ENCODE measurements at places on chromosomes 7 and 10.

DNA sequence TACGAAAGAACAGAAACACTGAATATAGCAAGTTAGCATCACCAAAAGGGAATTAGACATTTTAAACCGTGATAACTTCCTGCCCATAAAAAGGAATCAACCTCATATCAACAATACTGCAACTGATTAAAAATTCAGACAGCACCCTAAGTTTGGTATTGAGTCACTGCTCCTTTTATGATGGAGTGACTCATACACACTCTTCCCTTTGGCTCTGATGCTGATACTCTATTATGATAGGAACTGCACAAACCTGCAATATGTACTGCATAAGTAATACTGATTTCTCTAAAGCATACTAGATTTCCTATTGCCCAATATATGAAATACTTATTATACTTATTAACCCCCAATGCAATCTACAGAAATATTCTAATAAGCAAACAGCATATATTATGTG lies 118.7 kb downstream of the PARD3 start:
- no peak overlapping the region for H3K4me3 ChIP-seq
- no peak overlapping the region for H3K27ac ChIP-seq
- no peaks in the 10 kb centered on the region for H3K4me1 ChIP-seq
- no peaks in the 10 kb centered on the region for H3K36me3 ChIP-seq
- H3K27me3 ChIP-seq = no peaks in the 10 kb centered on the region

DNA sequence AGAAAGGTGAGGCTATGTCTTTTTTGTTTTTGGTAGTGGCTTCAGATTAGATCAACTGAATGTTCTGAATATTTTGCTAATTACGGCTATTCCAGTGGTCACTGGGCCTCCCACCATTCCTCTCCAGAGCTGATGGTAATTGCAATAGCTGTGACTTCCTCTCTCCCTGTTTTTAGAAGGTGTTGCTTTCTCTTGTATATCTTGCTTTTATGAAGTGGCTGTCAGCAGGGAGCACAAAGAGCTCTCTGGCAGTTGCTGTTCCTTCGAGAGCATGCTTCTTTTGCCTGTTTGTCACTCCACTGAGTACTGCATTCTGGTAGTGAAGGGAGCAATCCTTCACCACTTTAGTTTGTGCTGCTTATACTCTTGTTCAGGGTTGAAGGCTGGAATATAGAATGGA lies 133.3 kb downstream of the EXOC4 start:
- no peaks in the 10 kb centered on the region for H3K36me3 ChIP-seq
- H3K27ac ChIP-seq = no peak overlapping the region
- H3K27me3 ChIP-seq = peaks cover 68% of the 10 kb centered on the region
- H3K4me3 ChIP-seq = no peak overlapping the region
- peaks cover 10% of the 10 kb centered on the region for H3K4me1 ChIP-seq

- peak overlapping the region; percentile 15 for H3K4me3 ChIP-seq
- no peaks in the 10 kb centered on the region for H3K4me1 ChIP-seq
- no peak for DNase-seq
Observed at GRCh38 chr7:30505174-30505697, 607 bp upstream of the GGCT start.

DNA sequence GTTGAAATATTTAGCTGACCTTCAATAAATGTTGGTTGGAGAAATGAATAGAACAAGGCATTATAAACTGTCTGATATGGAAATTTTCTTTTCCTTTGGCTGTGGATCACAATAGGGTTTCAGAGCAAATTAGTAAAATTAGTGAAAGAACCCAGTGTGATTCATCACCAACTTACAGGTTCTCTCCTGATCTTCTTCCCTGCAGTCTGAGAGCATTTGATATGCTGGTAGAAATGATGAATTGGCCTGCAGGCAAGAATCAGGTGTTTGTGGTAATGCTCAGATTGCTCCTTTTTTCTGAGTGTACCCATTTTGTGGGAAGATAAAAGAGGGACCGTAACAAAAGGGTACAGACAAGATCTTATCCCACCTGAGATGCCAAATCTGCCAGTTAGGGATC lies 51.9 kb downstream of the BTAF1 start:
- H3K4me1 ChIP-seq = peaks cover 15% of the 10 kb centered on the region
- H3K36me3 ChIP-seq = peaks cover 1% of the 10 kb centered on the region

DNA sequence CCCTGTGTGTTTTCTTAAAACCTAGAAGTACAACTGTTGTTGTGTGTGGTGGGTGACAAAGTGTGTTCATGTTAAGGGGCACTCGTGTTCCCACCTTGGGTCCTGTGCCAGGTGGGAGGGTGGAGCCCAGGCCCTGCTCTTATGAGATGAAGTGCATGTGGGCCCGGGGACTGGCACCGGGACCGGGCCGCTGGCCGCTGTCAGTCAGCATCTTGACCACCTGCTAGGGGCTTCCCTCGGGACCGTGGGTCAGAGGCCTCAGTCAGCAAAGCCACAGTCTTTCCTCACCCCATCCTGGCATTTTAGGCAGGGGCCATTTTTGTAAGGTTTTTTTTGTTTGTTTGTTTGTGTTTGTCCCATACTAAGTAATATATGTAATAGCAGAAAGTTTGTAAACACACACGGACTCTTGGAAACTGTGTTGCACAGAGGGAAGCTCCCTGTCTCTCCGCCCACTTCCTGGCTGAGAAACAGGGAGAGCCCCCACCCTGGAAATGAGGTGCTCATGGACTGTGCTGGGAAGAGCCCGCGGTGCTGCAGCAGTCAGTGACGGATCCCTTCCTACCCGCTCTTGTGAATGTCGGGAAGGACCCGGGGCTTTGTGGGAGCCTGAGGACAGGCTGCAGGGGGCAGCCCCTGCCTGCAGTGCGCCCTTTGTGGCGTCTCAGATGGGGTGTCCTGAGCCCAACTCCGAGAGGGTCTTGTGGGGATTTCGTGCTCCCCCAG lies 13.4 kb downstream of the AGAP3 start:
- H3K27me3 ChIP-seq = no peaks in the 10 kb centered on the region
- H3K36me3 ChIP-seq = no peaks in the 10 kb centered on the region
- no peak for DNase-seq
- peaks cover 6% of the 10 kb centered on the region for H3K4me1 ChIP-seq

- no peaks in the 10 kb centered on the region for H3K27me3 ChIP-seq
- DNase-seq = no peak
- no peak overlapping the region for H3K4me3 ChIP-seq
- H3K36me3 ChIP-seq = no peaks in the 10 kb centered on the region
- no peak overlapping the region for H3K27ac ChIP-seq
Observed at GRCh38 chr7:79823246-79823951, 311.2 kb upstream of the GNAI1 start.

GRCh38 chr7:88615336-88615735 lies 144.2 kb upstream of the ZNF804B start:
- no peaks in the 10 kb centered on the region for H3K27me3 ChIP-seq
- no peak overlapping the region for H3K4me3 ChIP-seq
- H3K36me3 ChIP-seq = no peaks in the 10 kb centered on the region
- no peaks in the 10 kb centered on the region for H3K4me1 ChIP-seq

DNA sequence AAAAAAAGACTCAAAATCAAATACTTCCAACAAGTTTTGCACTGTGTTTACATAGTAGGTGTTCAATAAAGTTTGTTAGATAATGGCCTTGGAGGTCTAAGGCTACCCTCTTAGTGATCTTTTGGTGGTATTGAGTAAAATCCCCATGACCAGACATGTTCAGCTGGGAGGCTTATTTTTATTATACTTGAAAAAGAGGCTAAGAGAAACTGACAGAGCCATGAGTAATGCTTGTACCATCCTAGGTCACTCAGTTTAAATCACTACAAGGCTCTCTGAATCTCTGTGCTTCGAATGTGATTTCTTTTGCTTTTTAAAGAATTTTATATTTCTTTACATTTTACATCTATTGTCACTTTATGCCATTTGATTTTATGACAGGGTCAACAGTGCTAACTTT lies 90.5 kb downstream of the TWIST1 start:
- no peaks in the 10 kb centered on the region for H3K36me3 ChIP-seq
- no peak for DNase-seq
- H3K4me1 ChIP-seq = no peaks in the 10 kb centered on the region

GRCh38 chr10:124728071-124728829 lies 15.9 kb downstream of the FAM53B start:
- H3K4me3 ChIP-seq = no peak overlapping the region
- no peak overlapping the region for H3K27ac ChIP-seq
- H3K27me3 ChIP-seq = no peaks in the 10 kb centered on the region
- peaks cover 20% of the 10 kb centered on the region for H3K4me1 ChIP-seq

DNA sequence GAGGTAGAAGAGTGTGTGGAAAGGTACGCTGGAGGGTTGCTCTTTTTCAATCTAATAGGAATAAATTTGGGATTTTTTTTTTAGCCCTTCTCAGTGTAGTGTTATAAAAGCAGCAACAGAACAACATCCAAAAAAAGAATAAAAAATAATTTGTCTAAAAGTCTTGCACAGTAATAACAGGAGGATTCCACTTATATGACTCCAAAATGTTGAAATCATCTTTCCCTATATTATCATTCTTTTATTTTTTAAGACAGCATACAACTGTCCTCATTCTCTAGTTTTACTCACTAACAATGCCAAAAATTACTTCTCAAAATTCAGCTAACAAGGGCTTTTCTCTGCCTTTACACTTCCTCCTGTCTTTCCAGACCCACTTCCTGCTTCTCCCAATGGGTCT lies 27.8 kb downstream of the IL2RA start:
- no peak overlapping the region for H3K27ac ChIP-seq
- no peaks in the 10 kb centered on the region for H3K4me1 ChIP-seq
- H3K27me3 ChIP-seq = no peaks in the 10 kb centered on the region
- no peaks in the 10 kb centered on the region for H3K36me3 ChIP-seq
- DNase-seq = no peak

GRCh38 chr7:868189-868486 lies 8.2 kb upstream of the GET4 start:
- no peak for DNase-seq
- H3K36me3 ChIP-seq = peaks cover 38% of the 10 kb centered on the region
- no peak overlapping the region for H3K27ac ChIP-seq
- H3K4me1 ChIP-seq = no peaks in the 10 kb centered on the region
- no peaks in the 10 kb centered on the region for H3K27me3 ChIP-seq
- no peak overlapping the region for H3K4me3 ChIP-seq

DNA sequence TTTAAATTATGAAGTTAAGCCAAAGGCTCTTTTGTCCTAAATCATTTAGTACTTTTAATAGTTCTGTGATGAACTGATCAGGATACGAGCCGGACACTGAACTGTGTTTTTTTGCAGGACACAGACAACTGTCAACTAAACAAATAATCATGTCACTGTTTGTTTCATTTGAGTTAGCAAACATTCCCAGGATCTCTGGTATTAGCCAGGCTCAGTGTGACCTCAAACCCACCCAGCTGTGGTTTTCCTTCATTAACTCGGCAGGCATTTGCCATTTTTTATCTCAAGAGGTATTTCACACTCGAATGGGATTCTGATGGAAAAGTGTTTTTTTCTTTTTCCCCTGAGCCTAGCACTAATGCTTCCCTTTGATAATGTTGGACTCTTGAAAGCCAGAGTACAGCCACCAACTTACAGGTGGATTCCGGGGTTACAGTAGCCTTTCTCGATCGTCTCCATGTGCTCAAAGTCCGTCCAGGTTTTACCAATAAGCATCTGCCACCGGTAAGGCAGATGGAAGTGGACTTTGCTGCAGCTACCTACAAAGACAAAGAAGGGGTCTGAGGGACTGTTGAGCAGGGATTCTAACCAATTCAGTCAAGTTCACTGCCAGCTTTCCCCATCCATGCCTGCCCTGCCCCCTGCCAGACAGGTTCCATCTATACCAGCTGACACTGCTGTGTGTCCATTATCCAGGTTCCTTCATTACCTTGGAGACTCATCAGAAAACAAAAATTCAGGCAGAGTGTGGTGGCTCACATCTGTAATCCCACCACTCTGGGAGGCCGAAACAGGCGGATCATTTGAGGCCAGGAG lies 33.4 kb downstream of the ZC3HAV1 start:
- DNase-seq = no peak
- no peaks in the 10 kb centered on the region for H3K27me3 ChIP-seq
- H3K36me3 ChIP-seq = peaks cover 5% of the 10 kb centered on the region
- no peak overlapping the region for H3K27ac ChIP-seq

GRCh38 chr7:96033009-96033598 lies 260.8 kb downstream of the DYNC1I1 start:
- peaks cover 10% of the 10 kb centered on the region for H3K36me3 ChIP-seq
- H3K4me3 ChIP-seq = no peak overlapping the region
- H3K27ac ChIP-seq = no peak overlapping the region
- no peaks in the 10 kb centered on the region for H3K27me3 ChIP-seq

DNA sequence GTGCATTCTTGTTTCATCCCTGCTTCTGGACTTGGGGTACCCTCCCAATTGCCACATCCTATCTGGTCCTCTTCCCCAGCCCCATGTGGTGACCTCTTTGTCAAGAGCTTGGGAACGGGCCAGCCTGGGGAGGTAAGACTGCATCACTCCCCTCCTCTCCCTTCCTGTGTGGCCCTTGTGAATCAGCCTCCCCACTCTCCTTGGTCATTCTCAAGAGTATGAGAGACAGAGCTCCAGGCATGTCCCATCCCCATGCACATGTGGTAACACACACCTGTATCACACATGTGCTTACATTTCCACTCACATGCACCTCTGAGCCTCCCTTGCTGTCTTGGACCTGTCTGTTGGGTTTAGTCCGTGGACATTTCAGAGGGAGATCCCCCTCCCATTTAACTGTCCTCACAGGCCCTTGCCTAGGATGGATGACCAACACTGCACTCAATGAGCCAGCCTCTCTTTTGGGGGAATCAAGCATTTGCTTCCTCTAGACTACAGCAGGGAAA lies 2.6 kb downstream of the MRPL43 start:
- no peaks in the 10 kb centered on the region for H3K27me3 ChIP-seq
- DNase-seq = peak; percentile 14
- H3K4me3 ChIP-seq = no peak overlapping the region

GRCh38 chr10:3741688-3742461 lies 43.1 kb downstream of the KLF6 start:
- no peaks in the 10 kb centered on the region for H3K36me3 ChIP-seq
- DNase-seq = peak; percentile 39
- H3K27me3 ChIP-seq = peaks cover 15% of the 10 kb centered on the region
- no peak overlapping the region for H3K27ac ChIP-seq
- H3K4me3 ChIP-seq = no peak overlapping the region

DNA sequence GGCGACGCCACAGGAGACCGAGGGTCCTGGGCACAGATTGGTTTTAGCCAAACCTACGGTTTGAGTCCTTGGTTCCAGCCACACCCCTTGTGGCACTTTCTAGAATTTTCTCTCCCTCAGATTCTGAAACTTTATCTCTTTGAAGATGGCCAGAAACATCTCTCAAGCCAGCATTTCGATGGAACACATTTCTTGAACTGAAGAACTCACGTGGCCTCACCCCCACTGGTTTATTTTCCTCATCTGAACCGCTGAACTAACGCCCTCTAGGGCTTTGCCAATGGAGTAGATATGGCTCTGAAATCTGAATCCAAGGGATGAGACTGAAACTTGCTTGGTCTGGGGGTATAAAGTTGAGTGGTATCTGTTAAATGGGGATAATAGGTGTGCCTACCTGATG lies 6.7 kb upstream of the SPAM1 start:
- H3K4me3 ChIP-seq = no peak overlapping the region
- DNase-seq = no peak
- no peak overlapping the region for H3K27ac ChIP-seq
